ENCODE measurements at places on chromosomes 12 and 14.

GRCh38 chr14:95189367-95190132 is 32.2 kb upstream of the DICER1 start:
- no peak for DNase-seq

DNA sequence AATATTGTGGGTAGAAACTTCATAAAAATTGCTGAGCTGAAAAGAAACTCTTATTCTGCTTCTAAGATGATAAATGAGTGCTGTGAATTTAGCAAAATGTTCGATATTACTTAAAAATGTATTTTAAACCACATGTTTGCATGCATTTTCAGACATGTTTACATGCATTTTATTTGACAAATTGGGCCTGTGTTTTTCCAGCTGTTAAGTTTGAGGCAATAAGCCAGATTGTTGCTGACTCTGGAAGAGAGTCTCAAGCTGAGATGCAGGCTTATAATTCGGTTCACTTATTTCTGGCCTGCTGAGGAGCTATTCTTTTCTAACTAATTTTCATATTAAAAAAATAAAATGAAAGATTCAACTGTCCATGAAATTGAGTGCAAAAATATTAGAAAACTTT is 110.1 kb downstream of the SYNE2 start:
- no peak for DNase-seq

GRCh38 chr14:33363682-33364081 is 425.0 kb downstream of the NPAS3 start:
- no peak for DNase-seq

GRCh38 chr12:28870839-28871440 is 278.1 kb upstream of the FAR2 start:
- DNase-seq = no peak

DNA sequence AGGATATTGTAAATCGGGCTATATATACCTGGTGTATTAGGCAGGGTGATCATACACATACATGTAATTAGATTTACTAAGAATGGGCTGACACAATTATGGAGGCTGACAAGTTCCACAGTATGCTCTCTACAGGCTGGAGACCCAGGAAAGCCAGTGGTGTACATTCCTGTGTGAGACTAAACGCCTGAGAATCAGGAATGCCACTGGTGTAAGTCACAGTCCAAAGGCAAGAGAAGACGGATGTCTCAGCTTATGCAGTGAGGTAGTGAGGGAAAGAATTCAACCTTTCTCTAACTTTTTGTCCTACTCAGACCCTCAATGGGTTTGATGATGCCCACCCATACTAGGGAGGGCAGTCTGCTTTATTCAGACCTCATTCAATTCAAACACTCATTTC is 57.1 kb downstream of the METTL25 start:
- DNase-seq = no peak

DNA sequence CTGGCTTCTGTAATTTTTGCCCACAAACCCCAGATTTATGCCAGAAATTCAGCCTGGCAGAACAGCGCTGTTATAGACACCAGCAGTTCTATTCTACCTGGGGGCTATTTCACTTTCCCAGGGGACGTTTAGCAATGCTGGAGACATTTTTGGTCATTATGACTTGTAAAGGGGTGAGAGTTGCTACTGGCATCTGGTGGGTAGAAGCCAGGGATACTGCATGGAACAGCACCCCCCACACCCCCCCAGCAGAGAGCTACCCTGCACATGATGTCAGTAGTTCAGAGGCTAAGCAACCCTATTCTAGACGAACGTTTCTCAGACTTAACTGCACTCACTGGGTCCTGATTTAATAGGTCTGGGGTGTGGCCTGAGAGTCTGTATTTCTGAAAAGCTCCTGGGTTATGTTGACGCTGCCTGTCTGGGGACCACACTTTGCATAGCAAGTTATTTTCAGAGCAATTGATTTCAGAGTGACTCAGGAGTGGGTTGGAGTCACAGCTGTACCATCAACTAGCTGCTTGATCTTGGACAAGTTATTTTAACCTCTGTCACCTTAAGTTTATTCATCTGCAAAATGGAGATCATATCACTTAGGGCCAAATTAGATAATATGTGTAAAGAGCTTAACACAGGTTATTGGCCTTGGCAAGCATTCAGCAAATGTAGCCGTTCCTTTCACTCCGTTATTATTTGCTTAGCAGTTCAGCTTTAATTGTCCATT is 48.5 kb downstream of the CHST11 start:
- no peak for DNase-seq

GRCh38 chr14:71314717-71315116 is 407.5 kb downstream of the PCNX1 start:
- no peak for DNase-seq

GRCh38 chr14:55084401-55085059 is 33.1 kb downstream of the MAPK1IP1L start:
- no peak for DNase-seq

- peak; percentile 67 for DNase-seq
Observed at GRCh38 chr12:52121824-52122539, 42.5 kb downstream of the SMIM41 start.

GRCh38 chr12:112850383-112850782 is 56.4 kb upstream of the OAS1 start:
- DNase-seq = no peak

GRCh38 chr14:99535448-99535847 is 54.2 kb downstream of the CCNK start:
- no peak for DNase-seq

GRCh38 chr12:47100160-47100559 is 20.4 kb upstream of the AMIGO2 start:
- no peak for DNase-seq

- DNase-seq = no peak
Observed at GRCh38 chr12:96549341-96549740, 60.0 kb downstream of the CFAP54 start.

DNA sequence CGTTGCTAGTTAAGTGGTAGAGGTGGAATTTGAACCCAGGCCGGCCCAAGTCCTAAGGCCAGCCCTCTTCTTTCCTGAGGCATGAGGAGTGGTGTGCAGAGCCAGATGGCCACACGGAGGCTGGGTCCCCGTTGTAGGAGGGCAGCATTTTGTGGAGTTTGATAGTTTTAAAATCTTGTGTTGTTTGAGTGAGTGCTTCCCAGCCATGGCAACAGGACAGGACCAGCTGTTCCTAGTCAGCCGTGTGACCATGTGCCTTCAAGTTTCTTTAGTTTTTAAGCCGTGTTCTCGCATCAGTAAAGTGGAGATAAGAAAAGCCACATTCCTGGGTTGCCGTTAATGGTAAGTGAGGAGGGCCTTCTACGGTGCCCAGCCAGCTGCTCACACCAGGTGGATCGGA is 44.4 kb downstream of the UBE3B start:
- DNase-seq = no peak

GRCh38 chr14:38762426-38762825 is 340.6 kb downstream of the SEC23A start:
- no peak for DNase-seq

GRCh38 chr12:99176871-99177270 is 470.7 kb upstream of the GARIN6 start:
- no peak for DNase-seq

Data from SK-N-DZ (cell line).